ENCODE measurements at places on chromosomes 5 and 9. TPM values are rescaled to one million over a fixed set of nuclear protein-coding genes. Genes with fewer than 3 reads are reported as not detected.

The TMC1 gene
- total RNA-seq, result not detected

- no peak overlapping the region for H3K4me3 ChIP-seq
- no peaks in the 10 kb centered on the region for H3K4me1 ChIP-seq
- H3K27ac ChIP-seq, result no peak overlapping the region
- DNase-seq, result no peak
- peaks cover 14% of the 10 kb centered on the region for H3K27me3 ChIP-seq
Observed at GRCh38 chr9:94703488-94704140, 22.9 kb upstream of the AOPEP start.

GRCh38 chr5:95823738-95824609 is 1.4 kb upstream of the GLRX start:
- peak overlapping the region; percentile 96 for H3K27ac ChIP-seq
- DNase-seq, result peak; percentile 97
- no peaks in the 10 kb centered on the region for H3K27me3 ChIP-seq
- H3K4me3 ChIP-seq, result peak overlapping the region; percentile 4

- peak; percentile 53 for DNase-seq
- no peaks in the 10 kb centered on the region for H3K36me3 ChIP-seq
- H3K4me3 ChIP-seq, result no peak overlapping the region
- peaks cover 9% of the 10 kb centered on the region for H3K4me1 ChIP-seq
- peak overlapping the region; percentile 84 for H3K27ac ChIP-seq
Observed at GRCh38 chr9:91395106-91395552, 28.5 kb downstream of the NFIL3 start.

DNA sequence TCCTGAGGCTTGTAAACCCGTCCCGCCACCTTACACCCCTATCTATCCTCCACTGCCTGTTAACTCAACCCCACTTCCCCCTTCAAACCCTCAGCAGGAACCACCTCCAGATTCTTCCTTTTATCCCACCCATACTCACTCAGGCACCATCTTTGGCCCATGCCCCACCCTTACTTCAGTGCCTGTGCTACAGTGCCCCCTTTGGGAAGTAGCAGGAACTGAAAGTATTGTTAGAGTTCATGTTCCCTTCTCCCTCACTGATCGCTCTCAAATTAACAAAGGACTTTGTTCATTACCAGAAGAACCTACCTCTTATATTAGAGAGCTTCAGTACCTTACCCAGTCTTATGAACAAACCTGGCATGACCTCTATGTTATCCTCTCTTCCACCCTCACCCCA is 92.2 kb upstream of the MOCS2 start:
- no peak for DNase-seq
- no peaks in the 10 kb centered on the region for H3K36me3 ChIP-seq
- H3K27ac ChIP-seq, result no peak overlapping the region
- H3K4me1 ChIP-seq, result no peaks in the 10 kb centered on the region
- H3K4me3 ChIP-seq, result no peak overlapping the region

DNA sequence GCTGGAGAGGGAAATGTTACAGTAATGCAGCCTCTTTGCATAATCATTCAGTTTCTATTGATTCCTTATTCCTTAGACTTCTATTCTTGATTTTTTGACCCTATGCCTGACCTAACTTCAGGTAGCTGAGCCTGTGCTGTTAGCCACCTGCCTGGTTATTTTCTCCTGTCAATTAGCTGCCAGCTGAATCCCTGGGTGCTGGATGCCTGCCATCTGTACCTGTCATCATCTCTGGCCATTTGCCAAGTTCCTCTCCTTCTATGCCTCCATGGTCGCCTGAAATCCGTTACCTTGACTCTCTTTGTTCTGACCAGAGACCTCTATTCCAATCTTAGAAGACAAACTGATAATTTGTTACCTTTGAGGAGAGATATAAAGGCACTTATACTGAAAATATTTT is 178.3 kb downstream of the CAVIN4 start:
- H3K27me3 ChIP-seq, result no peaks in the 10 kb centered on the region
- no peak overlapping the region for H3K27ac ChIP-seq
- H3K36me3 ChIP-seq, result no peaks in the 10 kb centered on the region
- H3K4me3 ChIP-seq, result no peak overlapping the region

GRCh38 chr5:56164376-56164775 is 68.8 kb downstream of the ANKRD55 start:
- H3K36me3 ChIP-seq, result no peaks in the 10 kb centered on the region
- no peak for DNase-seq
- peaks cover 21% of the 10 kb centered on the region for H3K4me1 ChIP-seq
- no peaks in the 10 kb centered on the region for H3K27me3 ChIP-seq

DNA sequence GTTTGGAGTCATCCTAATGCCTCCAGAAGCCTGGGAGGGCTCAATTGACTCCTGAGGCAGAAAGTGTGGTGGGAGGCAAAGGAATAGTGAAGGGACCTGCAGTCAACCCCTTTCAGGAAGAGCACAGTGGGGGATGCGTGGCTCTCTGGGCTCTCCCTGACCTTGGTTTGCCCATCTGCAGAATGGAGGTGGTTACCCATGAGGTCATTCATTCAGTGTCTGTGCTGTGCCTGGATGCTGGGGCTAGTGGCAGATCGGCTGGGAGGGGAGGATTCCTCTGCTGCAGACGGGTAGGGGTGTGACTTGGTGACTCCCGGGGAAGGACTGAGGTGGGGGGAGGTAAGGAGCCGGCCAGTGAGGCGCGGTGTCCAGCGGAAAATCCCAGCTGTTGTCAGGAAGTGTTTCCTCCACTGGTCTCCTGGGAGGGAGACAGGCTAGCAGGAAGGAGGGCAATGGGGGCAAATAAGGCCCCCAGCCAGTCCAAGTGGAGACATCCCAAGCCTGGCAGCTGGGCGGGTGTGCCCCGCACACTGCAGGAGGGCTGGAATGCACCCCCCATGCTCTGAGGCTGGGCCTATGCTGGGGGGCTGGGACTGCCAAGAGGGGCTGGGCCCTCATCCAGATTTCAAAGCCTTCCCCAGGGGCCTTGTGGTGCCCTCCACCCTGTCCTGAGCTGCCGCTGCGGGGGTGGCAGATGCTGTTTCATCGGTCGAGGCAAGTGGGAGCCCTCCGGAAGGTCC is 10.9 kb downstream of the CXXC5 start:
- H3K36me3 ChIP-seq, result no peaks in the 10 kb centered on the region
- peak overlapping the region; percentile 95 for H3K27ac ChIP-seq
- H3K4me3 ChIP-seq, result peak overlapping the region; percentile 3

The PCAT7 gene
- total RNA-seq, result not detected

DNA sequence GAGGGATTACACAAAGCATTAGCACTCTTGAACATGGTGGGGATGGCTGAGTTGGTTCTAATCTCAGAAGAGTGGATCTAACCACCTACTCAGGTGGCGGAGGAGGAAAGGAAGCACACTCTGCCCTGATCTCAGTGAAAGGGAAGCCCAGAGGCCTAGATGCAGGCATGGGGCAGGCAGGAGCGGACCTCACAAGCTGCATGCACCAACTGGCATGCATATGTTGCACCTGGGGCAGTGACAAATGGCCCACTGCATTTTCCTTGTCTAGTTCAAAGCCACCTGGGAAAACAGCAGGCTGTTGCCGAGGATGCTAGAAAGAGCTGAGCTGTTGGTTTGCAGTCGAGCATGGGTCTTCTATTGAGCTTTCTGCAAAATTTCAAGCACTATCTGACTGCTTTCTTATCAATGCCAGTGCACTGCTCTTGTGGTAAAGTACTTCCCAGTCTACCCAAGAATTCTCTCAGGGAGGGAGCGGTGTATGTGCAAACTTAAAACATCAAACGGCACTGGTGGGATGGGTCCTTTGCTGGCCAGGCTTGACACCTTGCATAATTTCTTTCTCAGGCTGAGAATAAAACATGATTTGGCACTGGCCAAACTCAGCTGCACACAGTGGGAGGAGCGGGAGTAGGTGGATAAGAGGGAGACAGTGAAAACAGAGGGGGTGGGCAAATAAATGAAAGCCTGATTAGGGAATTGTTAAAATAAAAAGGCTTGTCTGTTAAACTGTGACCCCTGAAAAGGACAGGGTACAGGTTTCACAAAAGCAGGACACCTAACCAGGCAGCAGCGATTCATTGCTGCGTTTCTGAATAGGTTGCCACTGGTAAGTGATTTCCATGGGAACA is 108.9 kb downstream of the MARCHF3 start:
- H3K4me3 ChIP-seq, result no peak overlapping the region
- H3K27ac ChIP-seq, result no peak overlapping the region
- H3K27me3 ChIP-seq, result no peaks in the 10 kb centered on the region
- DNase-seq, result no peak
- no peaks in the 10 kb centered on the region for H3K36me3 ChIP-seq

DNA sequence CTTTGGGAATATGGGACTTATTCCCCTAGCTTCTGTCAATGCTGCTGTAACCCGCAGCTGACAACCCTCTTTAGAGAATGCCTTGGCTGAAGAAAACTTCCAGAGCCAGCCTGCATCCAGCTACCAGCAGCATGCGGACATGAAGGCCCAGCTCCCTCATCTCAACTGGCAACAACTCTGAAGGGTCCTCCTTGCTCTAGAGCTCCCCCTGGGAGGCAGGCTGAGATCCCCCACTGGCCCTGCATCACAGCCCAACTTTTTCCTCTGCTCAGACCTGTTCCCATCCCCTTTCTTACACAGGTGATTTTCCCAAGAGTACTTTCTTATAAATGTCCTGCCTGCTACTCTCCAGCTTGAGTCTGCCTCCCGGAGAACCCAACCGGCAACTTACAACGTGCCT is 18.7 kb upstream of the WNT8A start:
- no peaks in the 10 kb centered on the region for H3K36me3 ChIP-seq
- no peak overlapping the region for H3K27ac ChIP-seq
- H3K27me3 ChIP-seq, result no peaks in the 10 kb centered on the region
- H3K4me1 ChIP-seq, result no peaks in the 10 kb centered on the region

DNA sequence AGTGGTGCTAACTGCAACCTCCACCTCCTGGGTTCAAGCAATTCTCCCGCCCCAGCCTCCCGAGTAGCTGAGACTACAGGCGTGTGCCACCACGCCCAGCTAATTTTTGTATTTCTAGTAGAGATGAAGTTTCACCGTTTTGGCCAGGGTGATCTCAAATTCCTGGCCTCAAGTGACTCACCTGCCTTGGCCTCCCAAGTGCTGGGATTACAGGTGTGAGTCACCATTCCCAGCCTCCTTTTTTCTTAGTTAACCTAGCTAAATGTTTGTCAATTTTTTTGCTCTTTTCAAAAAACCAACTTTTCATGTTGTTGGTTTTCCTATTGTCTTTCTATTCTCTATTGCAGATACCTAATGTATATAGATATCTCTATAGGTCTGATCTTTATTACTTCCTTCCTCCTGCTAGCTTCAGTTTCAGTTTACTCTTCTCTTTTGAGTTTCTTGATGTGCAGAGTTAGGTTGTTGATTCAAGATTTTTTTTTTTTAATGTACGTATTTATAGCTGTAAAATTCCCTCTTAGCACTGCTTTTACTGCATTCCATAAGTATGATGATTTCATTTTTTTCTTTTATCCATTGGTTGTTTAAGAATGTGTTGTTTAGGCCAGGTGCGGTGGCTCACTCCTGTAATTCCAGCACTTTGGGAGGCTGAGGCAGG is 32.9 kb downstream of the FGD3 start:
- no peak for DNase-seq
- no peaks in the 10 kb centered on the region for H3K27me3 ChIP-seq
- H3K36me3 ChIP-seq, result no peaks in the 10 kb centered on the region
- no peaks in the 10 kb centered on the region for H3K4me1 ChIP-seq
- H3K4me3 ChIP-seq, result no peak overlapping the region
- H3K27ac ChIP-seq, result no peak overlapping the region

DNA sequence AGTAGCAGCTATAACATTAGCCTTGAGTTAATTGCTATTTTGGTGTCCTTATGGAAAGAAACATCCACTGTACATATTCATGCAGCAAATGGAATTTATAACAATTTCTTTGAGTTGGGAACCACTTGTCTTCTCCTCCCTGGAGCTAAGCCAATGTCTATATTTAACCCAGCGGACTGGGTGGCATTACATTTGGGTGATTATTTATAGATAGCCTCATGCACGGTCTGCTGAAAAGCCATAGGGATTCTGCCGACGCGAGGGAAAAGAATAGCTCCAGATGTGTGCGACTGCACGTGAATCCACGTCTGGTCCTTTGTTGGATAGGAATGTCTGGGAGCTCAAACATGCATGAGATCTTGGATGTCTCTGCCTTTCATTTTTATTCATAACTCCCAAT is 157.5 kb upstream of the BRINP1 start:
- no peak overlapping the region for H3K4me3 ChIP-seq
- H3K36me3 ChIP-seq, result no peaks in the 10 kb centered on the region
- H3K27ac ChIP-seq, result no peak overlapping the region

- no peaks in the 10 kb centered on the region for H3K36me3 ChIP-seq
- H3K4me1 ChIP-seq, result no peaks in the 10 kb centered on the region
- H3K27me3 ChIP-seq, result peaks cover 79% of the 10 kb centered on the region
- H3K4me3 ChIP-seq, result no peak overlapping the region
- DNase-seq, result no peak
Observed at GRCh38 chr5:139796061-139796806, 626 bp downstream of the PSD2 start.

The FBXO4 gene
- total RNA-seq, result 8.3 TPM

DNA sequence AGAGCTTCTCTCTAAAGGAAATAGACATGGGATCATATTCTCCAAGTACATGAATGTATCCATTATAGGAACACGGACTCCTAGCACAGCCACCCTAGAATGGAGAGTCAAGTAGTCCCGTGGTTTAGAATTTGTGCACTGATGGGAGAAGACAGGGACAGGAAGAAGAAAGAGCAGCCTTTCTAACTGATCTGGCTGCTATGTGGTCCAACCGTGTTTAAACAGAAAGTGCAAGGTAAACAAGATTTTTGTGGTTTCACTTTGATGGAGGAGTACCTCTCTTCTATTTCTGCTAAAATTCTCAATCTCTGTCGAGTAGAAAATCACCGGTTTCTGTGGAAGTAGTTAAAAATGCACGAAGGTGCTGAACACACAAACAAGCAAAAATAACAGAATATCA is 171.3 kb downstream of the ST8SIA4 start:
- no peaks in the 10 kb centered on the region for H3K4me1 ChIP-seq
- no peaks in the 10 kb centered on the region for H3K27me3 ChIP-seq
- H3K27ac ChIP-seq, result no peak overlapping the region
- H3K36me3 ChIP-seq, result no peaks in the 10 kb centered on the region
- no peak for DNase-seq
- H3K4me3 ChIP-seq, result no peak overlapping the region

- H3K4me3 ChIP-seq, result no peak overlapping the region
- no peaks in the 10 kb centered on the region for H3K4me1 ChIP-seq
- no peak overlapping the region for H3K27ac ChIP-seq
- H3K27me3 ChIP-seq, result no peaks in the 10 kb centered on the region
- H3K36me3 ChIP-seq, result no peaks in the 10 kb centered on the region
Observed at GRCh38 chr5:81547001-81547400, 153.1 kb upstream of the ACOT12 start.

The FOXD4L3 gene
- total RNA-seq, result not detected
